ENCODE measurements at places on chromosomes 2 and 18. TPM values are rescaled to one million over a fixed set of nuclear protein-coding genes. Genes with fewer than 3 reads are reported as not detected.

Gene LRP1B
- 0.07 TPM for total RNA-seq

Gene LYPD6B
- 1.6 TPM for total RNA-seq

Gene NEB
- not detected for total RNA-seq

Gene KCNS3
- 5.2 TPM for total RNA-seq

Gene CFAP221
- total RNA-seq: not detected

Gene AQP12A
- not detected for total RNA-seq

Gene TLX2
- total RNA-seq: 0.07 TPM

Gene CGREF1
- 29.1 TPM for total RNA-seq

Gene CXCR2
- total RNA-seq: not detected

Gene HOXD13
- 5.4 TPM for total RNA-seq

Gene CNDP1
- not detected for total RNA-seq

Gene IL36B
- total RNA-seq: not detected

Gene SH3BP4
- 34.2 TPM for total RNA-seq

Gene FNDC4
- total RNA-seq: not detected

Gene SATB2
- total RNA-seq: 5.1 TPM

Gene CCL20
- total RNA-seq: 1.5 TPM

Gene MTERF4
- 18.9 TPM for total RNA-seq

Gene DSG4
- not detected for total RNA-seq

Gene GPR45
- total RNA-seq: not detected

Gene TXNL4A
- total RNA-seq: 176 TPM

Gene MDH1B
- total RNA-seq: 11.4 TPM

Gene PROKR1
- not detected for total RNA-seq

Gene KCMF1
- total RNA-seq: 90.5 TPM

Gene CDH2
- total RNA-seq: 34.1 TPM

Gene CHRNG
- not detected for total RNA-seq

Gene NEUROD1
- total RNA-seq: not detected

Gene DSG2
- 12.7 TPM for total RNA-seq

Gene ECEL1
- total RNA-seq: not detected

Gene GNAL
- total RNA-seq: 2.7 TPM

Gene IL1F10
- total RNA-seq: not detected

Gene RNF125
- 0.05 TPM for total RNA-seq

Gene SERPINB11
- total RNA-seq: not detected

Gene SCG2
- 0.26 TPM for total RNA-seq

Gene CYRIA
- 1.3 TPM for total RNA-seq

Gene RGPD3
- 0.07 TPM for total RNA-seq

Gene C1GALT1C1L
- total RNA-seq: not detected

Gene FBXO15
- 1.1 TPM for total RNA-seq

Gene C18orf54
- 1.7 TPM for total RNA-seq

Data from MG63 (cell line).